ENCODE measurements at places on chromosomes 5 and 9.

DNA sequence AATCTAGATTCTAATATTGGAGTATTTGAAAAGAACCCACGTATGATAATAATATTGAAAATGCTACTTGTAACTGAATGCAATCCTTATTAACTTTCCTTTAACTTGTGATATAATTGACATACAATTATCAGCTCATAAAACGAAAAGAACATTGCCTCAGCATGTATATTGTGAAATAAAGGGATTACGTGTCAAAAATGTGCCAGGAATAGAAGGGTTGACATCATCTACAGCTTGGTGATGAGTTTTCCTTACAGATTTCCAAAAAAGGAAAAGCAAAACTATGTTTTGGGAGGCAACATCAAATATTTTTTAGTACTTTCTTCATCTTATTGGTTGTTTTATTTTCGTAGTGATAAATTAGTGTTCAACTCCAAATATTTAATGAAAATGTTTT, 266.0 kb upstream of the PTGER4 start:
- DNase-seq, result no peak

DNA sequence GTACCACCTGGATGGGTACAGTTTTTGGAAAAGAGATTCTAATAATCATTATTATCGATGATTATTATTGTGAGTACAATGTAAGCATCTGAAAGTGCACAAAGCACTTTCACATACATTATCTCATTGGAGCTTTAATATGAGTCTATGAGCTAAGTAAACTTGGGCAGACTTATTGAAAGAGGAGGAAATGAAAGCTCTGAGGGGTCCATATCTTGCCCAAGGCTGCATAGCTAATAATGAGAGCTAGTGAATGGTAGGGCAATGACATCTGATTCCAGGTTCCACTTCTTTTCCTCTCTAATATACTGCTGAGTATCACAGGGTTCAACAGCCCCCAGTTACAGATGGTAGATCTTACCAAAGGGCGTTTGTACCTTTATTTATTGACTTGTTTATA, 26.1 kb downstream of the TIMD4 start:
- DNase-seq, result no peak

- DNase-seq, result no peak
These were observed 29.5 kb downstream of the SLC9A3 start for GRCh38 chr5:494667-495255.

- no peak for DNase-seq
These were observed 142.0 kb downstream of the RMI1 start for GRCh38 chr9:84122572-84122971.

Data from activated T-helper 9 cell treated with anti-CD3 and anti-CD28 coated beads, Interleukin-2, amount 50 U/mL, for 16 hours (primary cell).